Aorta (tissue), 5 donors: ENCODE measurements at places on chromosomes 5 and 9.

GRCh38 chr5:139659695-139660101 is 11.5 kb downstream of the CXXC5 start:
- DNase-seq: no peak

DNA sequence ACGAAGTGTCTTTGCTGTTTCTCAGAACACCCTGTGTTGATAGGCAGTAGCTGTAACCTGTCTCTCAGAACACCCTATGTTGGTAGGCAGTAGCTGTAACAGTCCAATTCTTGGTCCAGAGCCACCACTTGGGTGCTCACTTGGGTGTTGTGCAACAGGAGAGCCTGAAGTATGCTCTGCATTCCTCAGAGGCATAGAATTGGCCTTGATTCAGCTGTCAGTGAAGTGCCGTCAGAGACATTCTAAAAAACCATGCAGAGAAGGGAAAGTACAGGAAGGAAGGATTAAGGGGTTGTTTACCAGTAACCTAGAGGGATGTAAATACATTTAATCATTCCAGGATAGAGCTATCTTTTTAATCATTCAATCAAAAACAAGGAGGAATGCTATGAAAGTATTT is 231.2 kb downstream of the ARRDC3 start:
- DNase-seq: peak; percentile 74

GRCh38 chr9:95623640-95624039 is 106.9 kb upstream of the PTCH1 start:
- no peak for DNase-seq

- DNase-seq: no peak
Measured at GRCh38 chr5:61675015-61675692, 343.1 kb downstream of the ZSWIM6 start.

- no peak for DNase-seq
Measured at GRCh38 chr9:81649475-81650240, 39.7 kb downstream of the TLE1 start.

DNA sequence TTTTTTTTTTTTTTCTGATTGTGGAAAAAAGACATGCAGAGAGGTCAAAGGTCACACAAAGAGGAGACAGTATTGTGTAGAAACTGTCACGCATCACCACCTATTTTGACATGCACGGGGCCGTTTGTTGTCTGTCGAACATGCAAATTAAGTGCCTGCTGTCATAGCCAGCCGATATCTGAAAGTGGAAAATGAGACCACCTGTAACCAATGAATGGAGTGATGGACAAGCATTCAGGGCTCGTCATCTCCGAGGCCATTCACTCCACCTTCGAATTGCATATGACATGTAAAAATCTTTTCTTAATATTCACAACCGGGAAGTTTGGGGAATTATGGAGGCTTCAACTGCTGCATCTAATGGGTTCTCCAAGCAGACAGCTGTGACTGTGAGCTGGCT is 512.2 kb upstream of the ADAMTS16 start:
- no peak for DNase-seq

DNA sequence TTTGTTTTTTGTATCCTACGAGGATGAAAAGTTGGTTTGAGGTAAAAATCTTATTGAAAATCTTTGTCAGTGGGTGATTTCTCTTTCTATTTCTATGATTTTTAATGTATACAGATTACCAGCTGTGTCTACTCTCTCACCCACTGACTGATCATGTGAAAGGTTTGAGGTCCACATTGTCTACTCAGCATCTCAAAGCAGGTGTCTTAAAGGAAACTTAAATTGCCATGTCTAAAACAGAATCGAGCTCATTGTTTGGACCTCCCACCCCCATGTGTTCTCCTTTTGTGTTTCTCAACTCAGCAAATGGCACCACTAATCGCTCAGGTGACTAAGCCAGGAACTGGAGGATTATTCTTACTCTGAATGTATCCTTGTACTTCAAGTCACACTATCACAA is 121.5 kb downstream of the YTHDC2 start:
- no peak for DNase-seq

GRCh38 chr9:12680341-12680740 is 12.8 kb upstream of the TYRP1 start:
- no peak for DNase-seq

- no peak for DNase-seq
Measured at GRCh38 chr5:79886456-79886855, 104.6 kb downstream of the MTX3 start.
